ENCODE measurements at places on chromosomes 5 and 9.
A peak's percentile ranks its signal among the peaks of the same experiment; 100 is the strongest.

GRCh38 chr5:160727296-160727997 lies 124.6 kb downstream of the ATP10B start:
- no peak for DNase-seq

DNA sequence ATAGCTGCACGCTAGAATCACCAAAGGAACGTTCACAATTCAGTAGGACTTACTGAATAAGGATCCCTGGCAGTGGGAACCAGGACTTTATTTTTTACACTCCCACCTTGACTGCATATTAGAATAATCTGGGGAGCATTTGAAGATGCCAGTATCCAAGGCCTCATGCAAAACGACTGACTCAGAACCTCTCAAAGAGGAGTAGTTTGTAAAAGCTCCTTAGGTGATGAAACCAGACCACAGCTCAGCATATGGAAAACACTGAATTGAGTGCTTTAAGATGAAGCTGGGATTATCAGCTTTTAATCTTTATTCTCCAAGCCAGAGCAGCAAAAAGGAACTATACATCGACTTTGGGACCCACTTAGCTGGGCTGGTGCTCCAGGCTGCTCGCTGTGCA lies 288.3 kb downstream of the MLLT3 start:
- DNase-seq: no peak

DNA sequence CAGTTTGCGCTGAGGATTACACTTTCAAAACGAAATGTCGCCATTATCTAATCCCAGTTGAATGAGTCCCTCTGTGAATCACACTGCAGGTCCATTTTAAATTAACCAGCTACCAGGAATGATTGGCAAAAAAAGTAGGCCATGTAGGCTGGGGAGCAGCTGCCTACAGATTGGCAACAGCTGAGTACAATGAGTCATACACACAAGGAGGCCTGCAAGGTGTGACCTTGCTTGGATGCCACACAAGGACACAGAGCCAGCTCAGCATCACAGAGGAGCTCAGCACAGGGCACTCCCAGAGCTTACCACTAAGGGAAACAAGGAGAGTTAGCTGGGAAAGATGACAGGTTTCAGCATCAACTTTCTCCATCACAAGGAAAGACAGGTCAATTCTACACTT lies 12.9 kb downstream of the HAVCR1 start:
- DNase-seq: no peak

GRCh38 chr9:89803403-89803802 lies 198.6 kb downstream of the GADD45G start:
- DNase-seq: no peak

GRCh38 chr9:882416-882924 lies 41.0 kb downstream of the DMRT1 start:
- no peak for DNase-seq

DNA sequence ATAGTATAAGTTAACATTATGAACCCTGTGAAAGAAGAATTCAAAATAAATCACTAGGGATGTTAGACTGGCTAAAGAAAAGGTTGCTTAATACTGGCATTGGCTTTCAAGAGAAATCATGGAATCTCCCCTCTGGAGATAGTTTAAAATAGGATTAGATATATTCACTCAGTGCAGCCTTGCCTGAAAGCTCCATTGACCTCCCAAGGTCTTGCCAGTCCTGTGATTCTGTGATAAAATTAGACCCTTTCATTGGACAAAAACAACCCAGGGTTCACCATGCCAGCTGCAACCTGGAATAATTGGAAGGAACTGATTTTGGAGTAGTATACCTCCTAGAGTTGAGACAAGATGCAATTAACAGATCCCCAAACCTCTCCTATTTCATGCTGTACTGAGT lies 588.1 kb upstream of the MEF2C start:
- no peak for DNase-seq

GRCh38 chr5:75053054-75053303 lies 621 bp upstream of the GCNT4 start:
- DNase-seq: no peak

DNA sequence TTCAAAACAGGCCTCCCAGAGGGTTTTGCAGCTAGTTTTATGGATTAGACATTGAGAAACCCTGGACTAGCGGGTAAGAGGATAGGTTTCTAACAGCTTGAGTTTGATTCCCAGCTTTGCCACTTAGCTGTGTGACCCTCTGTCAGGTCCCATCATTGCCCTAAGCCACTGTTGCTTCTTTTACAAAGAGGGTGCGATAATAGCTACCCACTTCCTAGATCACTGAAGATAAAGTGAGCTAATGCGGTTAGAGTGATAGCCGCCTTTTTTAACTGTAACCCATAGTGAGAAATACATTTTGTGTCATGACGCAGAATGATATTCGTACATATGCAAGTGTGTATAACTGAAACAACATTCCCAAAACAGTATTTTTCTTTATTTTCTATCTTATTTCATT lies 40.3 kb downstream of the CSF1R start:
- no peak for DNase-seq

DNA sequence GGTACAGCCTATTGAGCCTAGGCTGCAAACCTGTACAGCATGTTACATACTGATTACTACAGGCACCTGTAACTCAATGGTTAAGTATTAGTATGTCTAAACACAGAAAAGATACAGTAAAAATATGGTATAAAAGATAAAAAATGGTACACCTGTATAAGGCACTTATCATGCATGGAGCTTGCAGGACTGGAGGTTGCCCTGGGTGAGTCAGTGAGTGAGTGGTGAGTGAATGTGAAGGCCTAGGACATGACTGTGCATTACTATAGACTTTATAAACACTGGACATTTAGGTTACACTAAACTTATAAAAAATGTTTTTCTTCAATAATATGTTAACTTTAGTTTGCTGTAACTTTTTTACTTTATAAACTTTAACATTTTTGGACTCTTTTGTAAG lies 171.3 kb downstream of the SLC28A3 start:
- no peak for DNase-seq

DNA sequence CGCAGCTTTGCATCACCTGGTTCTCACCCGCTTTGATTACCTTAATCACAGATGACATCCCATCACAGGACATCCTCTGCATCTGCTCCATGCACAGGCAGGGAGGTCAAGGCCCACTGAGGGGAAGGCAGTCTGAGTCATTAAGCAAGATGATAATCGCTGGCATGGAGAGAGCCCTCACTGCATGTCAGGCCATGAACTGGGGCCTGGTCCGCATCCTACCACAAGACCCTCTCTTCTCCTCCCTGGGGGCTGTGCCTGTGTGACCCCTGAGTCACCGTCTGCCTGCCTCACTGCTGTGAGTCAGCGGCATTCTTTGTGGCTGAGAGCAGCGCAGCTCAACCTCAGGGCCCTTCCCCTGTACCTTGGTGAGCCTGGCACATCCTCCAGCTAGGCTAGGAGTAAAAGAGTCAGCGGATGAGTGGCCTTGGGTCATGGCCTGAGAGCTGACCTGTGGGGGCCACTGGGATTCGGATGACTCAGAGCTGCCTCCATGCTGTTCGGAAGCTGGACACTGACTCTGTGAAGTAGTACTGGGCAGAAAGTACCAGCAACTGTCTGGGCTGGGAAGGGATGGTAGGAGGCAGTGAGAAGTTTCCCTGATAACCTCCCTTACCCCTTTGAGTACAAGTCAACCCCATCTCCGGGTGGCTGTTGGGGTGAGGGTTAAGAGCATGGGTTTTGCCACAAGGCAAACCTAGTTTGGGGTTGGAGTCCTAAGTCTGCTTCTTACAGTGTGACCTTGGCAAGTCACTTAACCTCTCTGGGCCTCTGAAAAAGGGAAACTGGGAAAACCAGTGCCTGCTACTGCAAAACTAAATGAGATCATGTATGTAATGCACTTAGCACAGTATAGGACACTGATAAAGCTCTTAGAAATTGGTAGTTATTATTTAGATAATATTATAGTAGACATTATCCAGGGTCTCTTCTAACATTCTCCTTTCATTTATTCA lies 14.6 kb upstream of the ARSI start:
- no peak for DNase-seq

DNA sequence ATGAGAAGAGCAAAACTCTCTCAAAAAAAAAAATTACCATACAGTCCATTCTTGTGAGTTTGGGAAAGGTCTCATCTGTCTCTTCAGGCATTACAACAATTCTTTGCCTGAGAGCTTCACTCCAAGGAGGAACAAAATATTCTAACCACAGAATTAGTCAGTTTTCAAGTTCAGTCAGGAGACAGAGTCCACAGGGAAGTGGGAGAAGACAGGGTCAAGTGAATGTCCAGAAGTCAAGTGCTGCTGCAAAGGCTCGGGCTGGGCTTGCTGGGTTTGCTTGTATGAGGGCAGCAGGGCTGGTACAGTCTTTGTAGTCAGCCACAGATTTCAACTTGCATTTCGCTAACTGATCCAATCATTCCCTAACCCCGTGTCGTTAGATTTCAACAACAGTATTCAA lies 17.6 kb upstream of the HEXB start:
- no peak for DNase-seq

- no peak for DNase-seq
Measured at GRCh38 chr5:32100230-32100629, 73.9 kb downstream of the GOLPH3 start.

DNA sequence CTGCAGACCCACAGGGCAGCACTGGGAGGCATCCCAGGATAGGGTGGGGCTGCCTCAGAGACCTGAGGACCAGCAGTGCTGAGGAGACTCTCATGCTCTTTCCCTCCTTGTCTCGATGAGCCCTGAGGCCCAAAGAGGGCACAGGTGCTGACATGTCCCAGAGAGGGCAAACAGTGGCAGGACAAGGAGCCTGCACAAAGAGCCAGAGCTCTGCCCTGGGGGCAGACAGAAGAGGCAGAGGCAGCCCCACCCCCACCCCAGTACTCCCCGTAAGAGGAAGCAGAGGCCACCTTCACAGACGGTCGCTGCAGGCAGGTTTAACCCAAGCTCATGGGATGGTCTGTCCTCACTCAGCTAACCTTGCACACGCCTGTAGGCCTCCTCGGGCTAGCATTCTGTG lies 29.4 kb upstream of the TTLL11 start:
- no peak for DNase-seq

GRCh38 chr9:100595391-100596199 lies 17.7 kb downstream of the CAVIN4 start:
- DNase-seq: no peak

- DNase-seq: no peak
Measured at GRCh38 chr9:132757016-132757415, 86.8 kb downstream of the GTF3C4 start.

GRCh38 chr9:110069326-110070248 lies 138.4 kb downstream of the C9orf152 start:
- no peak for DNase-seq

GRCh38 chr9:121133104-121133816 lies 58.5 kb downstream of the CNTRL start:
- peak; percentile 43 for DNase-seq

DNA sequence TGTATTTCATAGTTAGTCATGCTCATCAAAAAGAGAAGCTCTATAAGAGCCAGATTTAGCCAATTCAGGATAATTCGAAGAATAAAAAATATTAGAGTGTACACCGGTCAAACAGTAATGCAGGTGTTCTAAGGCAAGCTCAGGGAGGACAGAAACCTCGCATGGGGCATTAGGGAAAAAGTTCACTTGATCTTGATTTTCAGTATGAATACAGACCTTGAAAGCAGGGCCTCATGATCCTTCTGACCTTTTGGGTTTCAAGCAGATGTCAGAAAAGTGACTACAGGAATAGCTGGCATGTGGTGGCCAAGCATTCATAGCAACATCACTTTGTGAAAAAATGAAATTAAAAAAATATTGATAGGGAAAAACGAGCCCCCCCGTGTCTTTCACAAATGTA lies 394.9 kb downstream of the KIF4B start:
- no peak for DNase-seq

- DNase-seq: no peak
Measured at GRCh38 chr5:88396000-88396535, 127.4 kb upstream of the TMEM161B start.

GRCh38 chr9:134304690-134305089 lies 21.6 kb upstream of the RXRA start:
- no peak for DNase-seq

- DNase-seq: no peak
Measured at GRCh38 chr5:106397700-106398099, 1273.0 kb downstream of the EFNA5 start.

GRCh38 chr5:150613991-150614660 lies 26.3 kb upstream of the SYNPO start:
- no peak for DNase-seq

GRCh38 chr9:8651070-8651845 lies 851.7 kb upstream of the DMAC1 start:
- no peak for DNase-seq
